ENCODE measurements at places on chromosomes 11 and 22.

DNA sequence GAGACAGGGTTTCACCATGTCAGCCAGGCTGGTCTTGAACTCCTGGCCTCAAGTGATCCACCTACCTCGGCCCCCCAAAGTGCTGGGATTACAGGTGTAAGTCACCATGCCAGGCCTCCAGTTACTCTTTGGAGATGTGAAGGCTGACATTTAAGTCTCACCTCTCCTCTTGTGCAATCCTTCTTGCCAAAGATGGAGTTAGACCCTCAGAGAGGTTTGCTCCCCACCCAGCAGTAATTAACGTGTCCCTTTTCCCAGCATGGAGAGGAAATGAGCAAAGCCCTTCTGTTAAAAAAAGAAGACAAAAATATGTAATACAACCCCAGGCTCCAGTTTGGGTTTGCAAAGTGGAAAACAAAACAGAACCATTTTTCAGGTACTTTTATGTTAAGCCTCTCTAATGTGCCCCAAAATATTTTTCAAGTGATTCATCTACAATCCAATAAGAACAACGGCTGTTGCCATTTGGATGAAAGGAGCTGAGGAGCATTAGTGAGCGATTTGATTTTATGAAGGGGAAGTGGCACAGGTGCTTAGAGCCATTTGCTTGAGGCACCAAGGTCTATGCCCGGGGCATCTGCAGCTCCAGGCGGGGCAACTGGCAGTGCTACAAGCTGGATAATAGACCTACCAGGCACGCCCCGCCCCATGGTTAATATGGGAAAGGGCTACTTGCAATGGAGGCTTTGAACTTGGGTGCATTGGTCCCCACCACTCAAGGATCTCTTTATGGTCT, 57.2 kb downstream of the GRIK4 start:
- no peak for DNase-seq

DNA sequence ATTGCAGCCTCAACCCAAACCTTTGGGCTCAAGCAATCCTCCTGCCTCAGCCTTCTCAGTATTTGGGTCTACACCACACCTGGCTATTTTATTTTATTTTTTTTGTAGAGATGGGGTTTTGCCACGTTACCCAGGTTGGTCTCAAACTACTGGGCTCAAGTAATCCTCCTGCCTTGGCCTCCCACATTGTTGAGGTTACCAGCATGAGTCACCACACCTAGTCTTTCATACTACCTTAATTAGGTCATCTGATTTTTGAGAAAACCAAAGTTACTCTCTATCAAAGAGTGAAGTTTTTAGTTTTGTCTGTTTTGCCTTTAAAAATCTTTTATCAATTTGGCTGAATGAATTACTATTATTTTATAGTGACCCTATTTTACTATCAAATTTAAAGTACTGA, 335.6 kb upstream of the LRRC4C start:
- no peak for DNase-seq

GRCh38 chr22:29475550-29475949, 4.5 kb upstream of the NEFH start:
- no peak for DNase-seq

DNA sequence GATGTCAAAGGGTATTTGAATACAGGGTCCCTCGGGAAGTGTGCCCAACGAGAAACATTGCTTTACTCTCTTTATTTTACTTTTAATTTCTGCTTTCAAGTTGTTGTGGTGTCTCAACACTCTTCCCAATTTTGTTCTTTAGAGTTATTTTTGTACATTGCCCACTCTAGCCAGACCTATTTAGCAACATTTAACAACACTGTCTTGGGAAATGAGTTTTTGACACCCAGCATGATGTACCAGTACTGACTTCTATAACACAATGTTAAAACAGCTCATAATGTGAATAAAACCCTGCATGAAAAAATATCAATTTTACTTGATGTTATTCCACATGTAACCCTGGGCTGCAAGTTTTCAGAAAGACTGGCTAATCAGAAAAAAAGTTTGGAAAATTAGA, 350.2 kb upstream of the PITPNB start:
- DNase-seq: no peak

DNA sequence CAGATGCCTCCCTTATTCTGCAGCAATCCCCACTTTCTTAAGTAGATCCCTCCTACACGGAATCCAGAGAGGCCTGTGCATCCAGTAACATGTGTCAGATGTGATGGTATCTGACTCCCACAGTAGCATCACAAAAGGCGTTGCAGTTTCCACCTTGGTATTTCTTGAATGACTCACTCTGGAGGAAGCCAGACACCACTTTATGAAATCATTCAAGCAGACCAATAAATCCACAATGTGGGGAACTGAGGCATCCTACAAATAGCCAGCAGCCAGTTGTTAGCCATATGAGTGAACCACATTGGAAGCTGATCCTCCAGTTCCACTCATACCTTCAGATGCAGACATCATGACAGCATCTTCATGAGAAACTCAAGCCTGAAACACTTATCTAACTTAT, 798.1 kb downstream of the OPCML start:
- no peak for DNase-seq

DNA sequence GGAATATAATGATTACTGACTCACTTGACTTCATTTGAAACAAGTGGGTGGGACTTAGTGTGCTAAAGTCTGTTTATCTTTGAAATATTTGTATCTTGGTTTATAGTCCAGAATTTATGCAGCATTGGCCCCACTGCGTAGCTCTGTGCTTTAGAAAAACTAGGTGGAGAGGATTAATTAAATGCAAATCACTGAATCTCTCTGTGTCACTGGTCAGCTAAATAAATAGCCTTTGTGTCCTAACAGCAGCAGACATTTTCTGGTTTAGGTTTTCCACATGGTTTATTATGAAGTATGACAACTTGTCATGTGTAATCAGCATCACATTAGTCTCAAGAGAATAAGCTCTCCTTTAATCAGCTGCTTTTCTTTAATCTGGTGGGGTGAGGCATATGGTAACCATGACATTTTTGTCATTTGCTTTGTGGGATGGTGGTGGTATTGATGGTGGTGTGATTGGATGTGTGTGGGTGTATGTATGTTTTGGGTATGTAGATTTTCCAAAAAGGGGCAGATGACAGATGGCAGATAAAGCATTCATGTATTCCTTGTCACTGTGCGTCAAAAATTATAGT, 33.9 kb downstream of the BCL2L13 start:
- DNase-seq: no peak

DNA sequence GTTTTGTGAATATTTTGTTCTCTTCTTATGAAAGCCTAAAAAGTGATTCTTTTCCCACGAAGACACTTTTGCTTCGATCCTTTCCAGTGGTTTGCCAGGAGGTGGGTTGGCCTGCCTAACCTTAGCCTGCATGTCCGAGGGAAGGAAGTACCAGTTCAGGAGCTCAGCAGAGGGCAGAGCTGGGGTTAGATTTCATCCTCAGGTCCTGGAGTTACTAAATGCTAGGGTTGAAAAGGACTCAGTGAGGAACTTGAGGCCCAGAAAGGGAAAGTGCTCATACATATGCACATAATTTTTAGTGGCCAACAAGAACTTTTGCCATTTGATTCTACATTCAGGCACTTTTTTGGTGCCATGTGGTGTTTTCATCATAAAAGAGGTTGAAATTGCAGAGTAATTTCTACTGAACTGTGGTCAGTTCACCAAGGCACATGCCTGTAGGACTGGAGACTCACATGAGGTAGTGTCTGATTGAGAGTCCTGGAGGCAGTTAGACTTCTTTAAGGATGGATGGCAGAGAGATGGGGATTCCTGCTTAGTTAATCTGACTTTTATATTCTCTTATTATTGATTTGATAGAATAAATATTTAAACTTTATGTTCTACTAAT, 36.7 kb downstream of the NCAM1 start:
- DNase-seq: peak; percentile 6
